ENCODE measurements at places on chromosomes 7 and 10. TPM values are rescaled to one million over a fixed set of nuclear protein-coding genes. Genes with fewer than 3 reads are reported as not detected.

Gene BEND7
- 14.5 TPM for total RNA-seq

Gene ZNF503
- total RNA-seq, result 12.5 TPM

Gene ADAM8
- 3.0 TPM for total RNA-seq

Gene CPA2
- total RNA-seq, result not detected

Gene ANKRD30A
- total RNA-seq, result 0.64 TPM

Gene DGKB
- total RNA-seq, result not detected

Gene PRLHR
- total RNA-seq, result not detected

Gene C10orf143
- total RNA-seq, result 0.69 TPM

Gene PTF1A
- total RNA-seq, result not detected

Gene CDK14
- 0.37 TPM for total RNA-seq

Gene KLLN
- total RNA-seq, result 0.53 TPM

Gene AMPH
- not detected for total RNA-seq

Gene MUC12
- total RNA-seq, result 15.5 TPM

Gene AKR1E2
- 9.2 TPM for total RNA-seq

Gene LIPJ
- not detected for total RNA-seq

Gene OR13A1
- not detected for total RNA-seq

Gene LMTK2
- 11.0 TPM for total RNA-seq

Gene ODAD2
- total RNA-seq, result not detected

Gene OR6B1
- total RNA-seq, result not detected

Gene WDR91
- total RNA-seq, result 8.4 TPM

Gene PON3
- 29.1 TPM for total RNA-seq

Gene HOXA3
- total RNA-seq, result 7.6 TPM

Gene THAP5
- total RNA-seq, result 17.3 TPM

Gene TRPV5
- not detected for total RNA-seq

Gene MYL10
- total RNA-seq, result not detected

Gene DRGX
- not detected for total RNA-seq

Gene SH3PXD2A
- total RNA-seq, result 1.7 TPM

Gene EPHA1
- total RNA-seq, result not detected

Gene PTPRE
- 3.7 TPM for total RNA-seq

Gene C10orf67
- 0.06 TPM for total RNA-seq

Gene ASB4
- total RNA-seq, result 0.15 TPM

Gene KIF11
- 44.0 TPM for total RNA-seq

Gene NME8
- total RNA-seq, result not detected

Gene SPOCK2
- total RNA-seq, result 0.52 TPM

Gene WDR86
- 0.20 TPM for total RNA-seq

Gene PAPOLB
- not detected for total RNA-seq

Gene CC2D2B
- not detected for total RNA-seq

Gene RARRES2
- total RNA-seq, result not detected

Gene THSD7A
- 2.8 TPM for total RNA-seq

Gene GHITM
- total RNA-seq, result 205 TPM

Gene TUBAL3
- 0.52 TPM for total RNA-seq

Gene LIPF
- total RNA-seq, result not detected

Gene VWDE
- 0.55 TPM for total RNA-seq

Gene ENTPD7
- 19.3 TPM for total RNA-seq

Gene SKIDA1
- total RNA-seq, result 1.3 TPM
